ENCODE measurements at places on chromosomes 3 and 15. TPM values are rescaled to one million over a fixed set of nuclear protein-coding genes. Genes with fewer than 3 reads are reported as not detected.

The C3orf70 gene
- total RNA-seq = 4.8 TPM

The SIDT1 gene
- total RNA-seq = 2.5 TPM

The NLGN1 gene
- total RNA-seq = 8.5 TPM

The HIGD2B gene
- not detected for total RNA-seq

The GHRL gene
- total RNA-seq = 0.40 TPM

The GPR156 gene
- 2.1 TPM for total RNA-seq

The CD96 gene
- total RNA-seq = 0.22 TPM

GRCh38 chr3:105976196-105976595 lies 107.4 kb upstream of the CBLB start:
- no peak for DNase-seq

DNA sequence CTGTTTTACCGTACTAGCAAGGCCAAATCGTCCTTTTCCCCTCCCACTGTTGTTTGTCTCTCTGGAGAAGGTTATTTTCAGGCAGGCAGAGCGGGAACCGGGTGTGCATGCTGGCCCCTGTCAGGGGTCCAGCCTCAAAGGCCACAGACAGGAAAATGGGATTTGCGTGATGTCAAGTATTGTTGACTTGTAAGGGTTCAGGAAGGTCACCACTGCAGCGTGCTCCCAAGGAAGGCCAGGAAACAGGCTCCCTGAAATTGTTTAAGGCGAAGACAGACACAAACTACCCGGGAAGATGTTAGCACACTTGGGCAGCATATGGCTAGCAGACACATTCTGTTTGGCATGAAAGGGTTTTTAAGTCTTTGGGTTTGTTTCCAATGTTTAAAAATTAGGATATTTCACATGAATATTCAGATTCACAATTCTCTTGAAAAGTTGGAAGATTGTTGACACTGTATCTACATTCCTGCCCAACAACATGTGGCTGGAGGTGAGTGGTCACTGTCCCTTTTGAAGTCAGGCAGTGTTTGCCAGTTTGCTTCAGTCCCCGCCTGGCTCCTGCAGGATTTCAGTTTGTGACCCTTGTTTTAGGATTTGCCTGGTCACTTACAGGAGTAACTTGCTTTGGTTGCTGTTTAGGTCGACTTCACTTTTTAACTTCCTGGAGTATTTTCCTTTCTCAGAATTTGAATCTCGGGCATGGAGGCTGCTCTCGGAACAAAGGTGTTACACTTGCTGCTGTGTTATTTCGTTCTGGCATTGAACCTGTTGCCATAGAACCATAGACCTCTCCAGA lies 90.4 kb downstream of the BDH1 start:
- no peak for DNase-seq

DNA sequence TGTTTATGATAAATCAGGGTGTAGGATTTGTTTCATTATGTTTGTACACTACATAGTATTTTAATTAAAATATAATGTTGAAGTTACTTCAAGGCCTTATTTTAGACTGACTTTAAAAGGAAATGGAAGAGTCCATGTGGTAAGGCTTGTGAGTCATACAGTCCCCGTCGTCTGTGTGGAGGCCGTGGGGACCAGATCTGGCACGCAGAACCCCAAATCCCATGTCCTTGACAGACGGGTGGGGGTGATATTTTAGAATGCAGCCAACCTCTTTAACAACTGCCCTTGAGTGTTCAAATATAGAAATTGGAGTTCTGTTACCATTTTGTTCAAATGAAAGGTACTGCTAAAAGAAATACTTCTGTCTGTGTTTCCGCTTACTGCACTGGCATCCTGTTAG lies 35.8 kb downstream of the ABHD17C start:
- DNase-seq = no peak

- no peak for DNase-seq
Observed at GRCh38 chr15:63971427-63971805, 74.9 kb downstream of the DAPK2 start.

DNA sequence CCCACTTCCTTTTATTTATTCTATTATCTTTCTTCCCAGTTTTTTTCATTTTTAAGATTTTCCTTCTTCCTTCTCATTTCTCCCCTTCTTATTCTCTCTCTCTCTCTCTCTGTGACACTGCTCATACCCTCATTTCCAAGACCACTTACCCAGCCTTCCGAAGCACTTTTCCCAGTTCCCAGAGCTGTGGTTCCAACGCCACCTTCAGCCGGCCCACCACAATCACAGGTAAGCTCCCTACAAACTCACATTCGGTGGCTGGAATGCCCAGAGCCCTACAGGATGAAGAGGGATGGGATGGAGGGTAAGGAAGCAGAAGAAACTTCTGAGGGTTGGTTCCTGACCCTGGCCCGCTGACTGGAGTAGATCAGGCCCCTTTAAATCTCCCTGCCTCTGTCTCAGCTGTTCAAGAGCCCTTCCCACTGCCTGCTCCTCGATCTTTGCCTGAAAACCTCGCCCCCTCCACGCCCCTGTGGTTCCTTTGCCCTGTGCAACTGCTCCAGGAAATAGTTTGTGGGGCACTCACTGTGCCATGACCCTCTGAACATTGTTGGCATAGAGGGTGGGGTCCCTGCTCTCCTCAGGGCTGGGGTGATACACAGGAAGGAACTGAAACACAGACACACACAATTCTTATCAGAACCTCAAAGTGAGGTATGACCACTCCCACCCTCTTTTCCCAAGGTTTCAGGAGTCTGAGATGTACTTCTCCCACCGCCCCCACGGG lies 4.8 kb downstream of the LPCAT4 start:
- no peak for DNase-seq

DNA sequence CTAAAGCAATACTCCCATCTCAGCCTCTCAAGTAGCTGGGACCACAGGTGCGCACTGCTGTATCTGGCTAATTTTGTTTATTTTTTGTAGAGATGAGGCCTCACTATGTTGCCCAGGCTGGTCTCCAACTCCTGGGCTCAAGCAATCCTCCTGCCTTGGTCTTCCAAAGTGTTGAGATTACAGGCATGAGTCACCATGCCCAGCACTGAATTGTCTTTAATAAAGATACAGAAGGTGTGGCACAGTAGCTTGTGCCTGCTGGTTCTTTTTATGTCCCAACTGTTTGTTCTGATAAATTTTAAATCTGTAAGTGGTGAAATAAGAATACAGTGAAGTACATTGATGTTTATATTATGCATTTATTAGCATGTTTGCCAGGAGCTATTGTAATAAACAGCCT lies 20.6 kb upstream of the TRAK1 start:
- no peak for DNase-seq

DNA sequence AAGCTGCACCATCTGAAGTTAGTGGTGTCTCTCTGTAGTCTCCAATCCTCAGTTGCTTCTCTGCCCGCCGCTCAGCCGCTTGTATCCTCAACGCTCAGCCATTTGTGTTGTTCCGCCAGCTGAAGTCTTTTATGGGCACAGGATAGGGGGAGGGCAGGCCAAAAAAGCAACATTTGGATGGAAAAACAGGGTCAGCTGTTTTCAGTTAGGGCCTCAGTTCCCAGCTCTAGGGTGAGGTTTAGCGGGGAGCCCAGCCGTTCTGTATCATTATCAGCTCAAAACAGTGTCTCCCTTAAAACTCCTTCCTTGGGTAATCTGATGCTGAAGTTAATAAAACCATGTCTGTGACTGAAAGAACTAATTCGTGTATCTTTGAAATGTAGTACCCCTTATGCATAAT lies 329.5 kb upstream of the AZI2 start:
- peak; percentile 23 for DNase-seq

GRCh38 chr3:139522421-139522820 lies 17.1 kb downstream of the RBP1 start:
- DNase-seq = no peak

DNA sequence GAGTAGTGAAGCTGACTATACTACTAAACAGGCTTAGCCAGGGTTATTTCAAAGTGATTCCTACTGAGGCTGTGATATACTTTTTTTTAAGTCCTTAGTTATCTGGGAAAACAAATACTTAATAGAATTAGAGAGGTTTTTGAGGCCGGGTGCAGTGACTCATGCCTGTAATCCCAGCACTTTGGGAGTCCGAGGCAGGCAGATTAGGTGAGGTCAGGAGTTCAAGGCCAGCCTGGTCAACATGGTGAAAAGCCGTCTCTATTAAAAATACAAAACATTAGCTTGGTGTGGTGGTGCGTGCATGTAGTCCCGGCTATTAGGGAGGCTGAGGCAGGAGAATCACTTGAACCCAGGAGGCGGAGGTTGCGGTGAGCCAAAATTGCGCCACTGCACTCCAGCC lies 34.2 kb downstream of the PRTG start:
- DNase-seq = no peak

GRCh38 chr15:64383760-64384159 lies 2.5 kb upstream of the PCLAF start:
- DNase-seq = no peak

DNA sequence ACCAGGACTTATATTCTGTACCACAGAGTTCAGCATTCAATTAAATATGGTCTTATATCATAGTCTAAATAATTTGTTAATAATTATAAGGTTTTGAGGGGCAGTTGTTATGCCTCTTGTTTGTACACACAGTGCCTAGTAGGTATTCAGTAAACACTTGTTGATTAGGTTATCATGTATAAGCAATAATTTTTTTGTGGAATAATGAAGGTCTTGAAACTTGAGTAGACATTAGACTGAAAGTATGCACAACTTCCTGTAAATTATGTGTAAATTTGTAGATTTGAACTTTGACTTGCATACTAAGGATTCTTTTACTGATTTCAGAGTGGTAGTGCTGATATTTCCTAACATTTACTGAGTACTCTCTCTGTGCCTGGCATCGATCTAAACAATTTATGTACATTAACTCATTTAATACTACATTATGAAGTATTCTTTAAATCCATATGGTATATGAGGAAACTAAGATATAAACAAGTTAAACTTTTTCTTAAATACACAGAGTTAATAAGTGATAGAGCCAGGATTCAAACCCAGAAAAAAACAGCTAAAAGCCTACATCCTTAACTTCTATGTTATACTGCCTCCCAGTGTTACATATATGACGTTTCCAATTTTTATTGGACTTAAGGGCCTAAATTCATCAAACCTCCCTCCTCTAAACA lies 65.1 kb downstream of the GLCE start:
- peak; percentile 36 for DNase-seq

DNA sequence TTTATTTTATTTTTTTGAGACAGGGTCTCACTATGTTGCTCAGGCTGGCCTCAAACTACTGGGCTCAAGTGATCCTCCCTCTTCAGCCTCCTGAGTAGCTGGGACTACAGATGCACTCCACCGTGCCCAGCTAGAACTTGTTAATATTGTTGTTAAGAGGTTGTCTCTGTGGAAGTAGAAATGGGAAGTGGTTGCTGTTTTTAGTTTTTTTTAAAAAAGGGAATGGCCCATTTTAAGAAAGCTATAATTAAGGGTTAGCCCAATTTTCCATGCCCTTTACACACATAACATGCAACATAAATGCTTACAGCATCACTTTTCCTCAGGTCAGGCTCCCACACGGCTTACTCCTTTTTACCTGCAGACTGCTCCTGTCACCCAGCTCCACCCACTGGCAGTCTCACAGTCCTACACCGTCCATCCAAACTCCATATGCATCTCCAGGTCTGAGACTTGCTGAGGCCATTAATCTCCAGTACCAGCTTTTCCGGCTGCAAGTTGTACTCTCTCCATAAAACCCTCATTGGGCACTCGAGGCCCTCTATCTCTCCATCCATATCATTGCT lies 19.8 kb downstream of the MORC1 start:
- DNase-seq = no peak

DNA sequence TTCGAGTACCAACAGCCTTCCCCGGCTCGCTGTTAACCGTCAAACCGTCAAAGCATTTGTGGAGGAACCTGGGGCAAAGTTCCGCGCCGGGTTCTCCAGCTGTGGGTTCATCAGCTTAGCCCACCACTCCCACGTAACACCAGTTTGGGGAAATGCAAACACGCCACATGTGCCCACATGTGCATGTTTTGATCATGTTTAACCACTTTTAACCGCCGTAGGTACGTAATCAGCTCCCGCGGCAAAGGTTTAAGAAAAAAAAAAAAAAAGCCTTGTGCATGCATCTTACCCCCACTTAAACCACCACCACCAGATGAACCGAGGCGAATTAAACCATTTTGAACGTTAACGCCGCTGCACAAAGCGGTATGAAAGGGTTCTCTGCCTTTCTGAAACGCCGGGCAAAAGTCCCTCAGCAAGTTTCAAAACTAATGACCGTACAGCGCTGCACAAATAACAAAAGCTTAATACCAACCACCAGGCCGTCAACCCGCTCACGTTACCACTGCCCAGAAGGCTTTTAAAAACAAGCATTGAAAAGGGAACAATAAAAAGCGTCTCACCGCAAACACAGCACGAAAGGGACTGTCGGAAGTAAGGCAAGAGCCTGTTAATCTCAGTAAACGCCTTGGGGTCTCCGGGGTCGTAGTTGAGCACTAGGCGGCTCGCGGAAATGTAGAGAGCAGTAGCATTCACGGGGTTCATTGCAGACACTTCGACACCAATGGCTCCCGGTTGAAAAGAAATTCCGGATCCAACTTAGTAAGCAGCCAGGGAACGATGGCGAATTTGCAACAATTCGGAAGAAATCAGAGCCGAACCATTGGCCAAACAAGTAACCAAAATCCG lies 1.5 kb downstream of the MSL2 start:
- DNase-seq = peak; percentile 35

DNA sequence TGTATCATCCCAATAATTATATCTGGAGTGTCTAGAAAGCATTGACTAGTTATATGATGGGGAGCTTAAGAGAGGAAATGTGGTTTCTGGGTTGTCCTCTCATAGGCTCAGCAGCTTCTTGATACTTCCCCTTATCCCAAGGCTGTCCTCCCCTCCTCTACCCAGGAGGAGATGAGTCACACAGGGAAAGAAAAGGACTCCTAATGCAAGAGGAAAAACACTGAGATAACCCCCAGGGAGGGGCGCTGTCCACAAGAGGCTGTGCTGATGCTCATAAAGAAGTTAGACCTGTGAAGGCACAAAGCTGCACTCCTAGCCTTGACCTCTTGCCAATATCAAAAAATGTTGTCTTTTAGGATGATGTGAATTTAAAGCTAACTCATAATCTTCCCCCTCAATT lies 28.8 kb upstream of the GYG1 start:
- no peak for DNase-seq

DNA sequence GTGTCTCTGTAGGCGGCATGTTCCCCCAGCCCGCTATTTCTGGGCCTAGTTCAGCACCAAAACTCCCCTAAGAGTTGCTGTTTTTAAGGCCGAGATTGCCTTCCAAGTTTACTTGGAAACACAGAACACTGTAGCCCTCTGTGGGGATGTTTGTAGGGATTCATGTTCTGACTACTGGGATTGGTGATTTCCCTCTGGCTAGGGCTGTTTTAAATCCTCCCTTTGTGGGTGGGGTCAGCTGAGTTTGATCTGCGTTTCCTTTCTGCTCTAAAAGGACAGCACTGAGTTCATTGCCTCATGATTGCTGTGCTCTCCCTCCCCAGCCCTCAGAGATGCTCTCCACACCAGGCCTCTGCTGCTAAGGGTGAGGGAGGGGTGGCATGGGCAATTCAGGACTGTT lies 640.6 kb upstream of the DPPA4 start:
- DNase-seq = peak; percentile 89

DNA sequence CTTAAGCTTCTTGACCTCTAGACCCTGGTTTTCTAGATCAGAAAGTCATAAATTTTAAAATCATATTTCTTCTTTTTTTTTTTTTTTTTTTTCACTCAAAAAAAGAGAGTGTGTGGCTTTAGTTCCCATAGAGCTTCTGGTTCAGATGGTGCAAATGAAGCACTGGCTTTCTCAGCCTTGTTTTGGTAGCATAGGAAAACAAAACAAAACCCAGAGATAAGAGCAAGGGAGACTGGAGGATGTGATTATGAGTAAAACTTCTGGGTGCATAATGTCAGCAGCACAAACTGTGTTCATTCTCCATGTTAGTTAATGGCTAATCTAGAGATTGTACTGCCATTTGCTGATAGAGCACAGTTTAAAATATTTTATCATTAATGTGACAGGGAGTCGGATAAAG lies 55.4 kb downstream of the RARB start:
- no peak for DNase-seq

Measured in muscle of leg (tissue), 16 donors.